Esophagus squamous epithelium (tissue), 5 donors: ENCODE measurements at places on chromosomes 13 and 19.

DNA sequence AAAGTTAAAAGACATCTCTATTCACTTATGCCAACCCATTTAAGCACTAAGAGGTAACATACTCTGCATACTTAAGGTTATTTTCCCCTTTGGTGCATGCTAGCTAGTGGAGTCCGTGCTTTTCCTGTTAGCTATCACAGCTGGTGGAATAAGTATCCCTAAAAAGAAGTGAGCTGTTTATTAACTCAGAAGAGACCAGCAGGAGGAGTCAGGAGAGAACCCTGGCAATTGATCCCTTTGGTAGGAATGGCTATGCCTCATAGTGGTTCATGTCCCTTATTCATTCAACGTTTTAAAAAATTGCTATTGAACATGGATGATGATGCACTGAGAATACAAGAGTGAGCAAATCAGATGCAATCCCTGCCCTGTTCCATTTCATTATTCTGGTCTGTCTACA is 12.4 kb upstream of the NEK5 start:
- no peak for DNase-seq

DNA sequence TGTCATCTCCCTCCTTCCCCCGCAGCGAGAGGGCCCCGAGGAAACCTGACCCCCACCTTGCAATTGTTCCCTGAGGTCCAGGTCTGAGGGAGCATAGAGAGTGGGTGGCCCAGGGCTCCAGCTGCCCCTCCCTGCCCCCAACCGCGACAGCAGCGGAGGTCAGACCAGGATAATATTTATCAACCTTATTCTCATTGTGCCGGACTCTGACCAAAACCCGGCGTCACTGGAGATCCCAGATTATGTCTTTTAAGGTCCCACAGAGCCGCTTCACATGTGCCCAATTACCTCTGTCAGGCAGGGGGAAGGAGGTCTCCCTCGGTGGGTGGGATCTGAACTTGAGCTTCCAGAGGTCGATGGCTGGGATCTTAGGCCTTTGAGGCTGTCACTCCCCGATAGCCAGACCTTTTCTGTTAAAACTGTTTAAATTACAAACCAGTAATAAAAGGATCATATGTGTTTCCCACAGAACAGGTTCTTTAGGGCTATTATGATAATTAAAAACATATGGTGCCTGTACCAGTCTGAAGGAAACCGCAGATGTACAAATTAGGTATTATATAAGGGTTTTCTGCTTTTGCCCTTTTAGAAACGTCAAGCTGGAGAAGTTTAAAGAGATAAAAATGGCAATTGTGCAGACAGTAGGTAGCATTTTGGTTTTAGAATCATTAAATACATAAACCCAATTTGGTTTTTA is 195.5 kb downstream of the ZNF536 start:
- no peak for DNase-seq

DNA sequence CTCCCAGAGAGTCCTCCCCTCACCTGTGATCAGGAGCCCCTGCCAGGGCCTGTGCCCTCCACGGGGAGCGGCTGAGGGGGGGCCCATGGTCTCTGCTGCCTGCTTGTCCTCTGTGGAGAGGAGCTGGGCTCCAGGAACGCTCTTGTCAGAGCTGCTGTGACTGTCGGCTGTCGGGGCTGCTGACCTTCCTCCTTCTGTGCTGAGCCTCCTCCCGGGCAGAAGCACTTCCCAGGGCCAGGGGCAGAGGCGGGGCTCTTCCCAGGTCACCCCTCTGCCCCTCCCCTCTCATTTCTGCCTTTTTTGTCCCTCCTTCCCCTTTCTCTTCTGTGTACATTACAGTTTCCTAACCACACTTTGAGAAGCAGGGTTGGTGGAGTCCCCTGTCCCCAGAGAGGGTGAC is at the start of gene CEACAM4:
Gene CEACAM4, minus strand, starts transcription at position 198 of the 400 bp plus-strand sequence. Its CDS starts 111 bp downstream, at position 87.
- DNase-seq, result no peak

DNA sequence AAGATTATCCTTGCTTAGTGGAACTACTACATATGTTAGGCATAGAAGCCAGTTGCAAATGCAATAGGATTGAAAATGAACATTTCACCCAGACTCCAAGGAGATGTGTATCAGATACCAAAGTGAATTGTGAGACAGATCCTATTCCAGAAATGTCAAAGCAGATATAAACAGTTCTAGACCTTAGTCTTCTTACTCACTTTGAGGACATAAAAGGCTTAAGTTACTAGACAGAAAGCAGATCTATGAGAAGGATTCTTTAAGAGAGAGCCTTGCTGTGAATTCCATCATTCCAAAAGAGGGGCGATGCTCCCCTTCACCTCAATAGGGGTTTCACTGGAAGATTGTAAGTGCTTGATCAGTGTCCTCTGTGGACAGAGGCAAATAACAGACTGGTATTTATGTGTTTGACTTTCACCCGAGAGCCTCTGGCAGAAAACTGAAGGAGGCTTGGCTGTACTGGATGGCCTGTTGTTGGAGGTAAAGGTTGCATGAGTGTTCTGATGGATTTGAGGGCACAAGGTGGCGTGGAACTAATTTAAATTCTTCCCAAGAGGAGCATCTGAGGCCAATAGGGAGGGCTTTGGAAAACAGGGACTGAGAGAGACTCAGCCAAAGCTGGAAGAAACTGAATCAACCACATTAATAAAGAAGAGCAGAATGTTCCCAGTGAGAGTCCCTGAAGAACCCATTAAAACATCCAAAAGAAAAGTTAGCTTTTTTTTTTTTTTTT is 194.8 kb downstream of the DCLK1 start:
- DNase-seq, result no peak

DNA sequence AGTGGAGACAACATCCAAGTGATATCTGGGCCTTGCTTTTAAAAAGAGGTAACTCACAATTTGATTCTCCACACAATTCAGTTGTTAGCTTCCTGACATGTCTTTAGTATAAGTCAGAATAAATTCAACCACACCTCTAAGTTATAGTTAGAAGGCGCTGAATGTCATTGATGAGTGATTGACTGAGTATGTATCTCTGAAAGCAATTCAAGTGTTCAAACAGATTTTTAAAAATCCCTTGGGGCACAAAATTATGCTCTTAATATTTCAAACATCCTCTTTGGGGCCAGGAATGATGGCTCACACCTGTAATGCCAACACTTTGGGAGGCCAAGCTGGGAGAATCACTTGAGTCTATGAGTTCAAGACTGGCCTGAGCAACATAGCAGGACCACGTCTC is 137.0 kb upstream of the PRR20A start:
- DNase-seq, result no peak

DNA sequence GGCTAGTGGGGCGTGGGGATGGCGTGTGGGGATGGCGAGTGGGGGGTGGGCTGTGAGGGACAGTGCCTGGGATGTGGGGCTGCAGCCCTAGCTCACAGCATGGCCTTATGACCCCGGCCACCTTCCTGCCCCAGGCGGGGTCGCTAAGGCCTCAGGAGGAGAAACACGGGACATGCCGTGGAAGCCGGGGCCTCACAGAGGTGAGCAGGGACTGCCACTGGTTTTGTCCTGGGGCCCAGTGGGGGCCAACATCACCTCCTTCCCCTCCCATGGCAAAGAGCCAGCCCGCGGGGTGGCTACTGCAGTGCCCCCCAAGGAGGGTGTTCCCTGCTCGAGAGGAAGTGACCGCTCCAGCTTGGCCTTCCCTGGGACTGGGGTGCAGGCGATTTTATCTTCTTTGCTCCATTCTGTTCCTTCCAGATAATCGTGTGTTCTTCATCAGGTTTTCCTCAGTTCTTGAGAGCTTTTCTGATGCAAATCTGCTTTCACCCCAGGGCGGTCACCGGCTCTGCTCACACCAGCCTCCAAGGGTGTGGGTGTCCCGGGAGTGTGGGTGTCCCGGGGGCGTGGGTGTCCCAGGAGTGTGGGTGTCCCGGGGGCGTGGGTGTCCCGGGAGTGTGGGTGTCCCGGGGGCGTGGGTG is 1.2 kb downstream of the F7 start:
- no peak for DNase-seq

DNA sequence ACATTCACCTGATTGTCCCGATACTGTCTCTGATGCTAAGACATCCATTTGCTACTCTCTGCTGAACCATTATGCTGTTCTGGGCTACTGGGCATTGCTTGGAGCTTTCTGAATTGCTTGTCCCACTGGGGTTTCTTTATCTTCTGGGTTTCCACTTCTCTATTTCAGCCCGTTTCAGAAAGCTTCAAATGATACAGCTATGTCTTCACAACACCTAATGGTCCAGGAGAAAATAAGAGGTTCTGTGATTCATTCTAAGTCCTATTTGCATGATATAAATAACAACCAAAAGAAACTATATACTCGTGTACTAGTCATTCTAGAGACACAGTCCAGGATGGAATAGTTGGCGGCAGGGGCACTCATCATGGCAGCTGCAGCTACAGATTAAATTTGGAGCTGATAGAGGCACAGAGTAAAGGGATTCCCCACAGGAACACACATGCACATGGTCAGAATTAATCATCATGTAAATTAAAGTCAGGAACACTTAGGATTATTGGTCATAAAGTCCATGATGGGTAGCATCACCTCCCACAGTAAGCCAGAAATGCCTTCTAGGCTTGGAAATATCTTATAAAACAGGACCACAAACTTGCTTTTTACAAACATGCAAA is 33.3 kb upstream of the SCEL start:
- no peak for DNase-seq

DNA sequence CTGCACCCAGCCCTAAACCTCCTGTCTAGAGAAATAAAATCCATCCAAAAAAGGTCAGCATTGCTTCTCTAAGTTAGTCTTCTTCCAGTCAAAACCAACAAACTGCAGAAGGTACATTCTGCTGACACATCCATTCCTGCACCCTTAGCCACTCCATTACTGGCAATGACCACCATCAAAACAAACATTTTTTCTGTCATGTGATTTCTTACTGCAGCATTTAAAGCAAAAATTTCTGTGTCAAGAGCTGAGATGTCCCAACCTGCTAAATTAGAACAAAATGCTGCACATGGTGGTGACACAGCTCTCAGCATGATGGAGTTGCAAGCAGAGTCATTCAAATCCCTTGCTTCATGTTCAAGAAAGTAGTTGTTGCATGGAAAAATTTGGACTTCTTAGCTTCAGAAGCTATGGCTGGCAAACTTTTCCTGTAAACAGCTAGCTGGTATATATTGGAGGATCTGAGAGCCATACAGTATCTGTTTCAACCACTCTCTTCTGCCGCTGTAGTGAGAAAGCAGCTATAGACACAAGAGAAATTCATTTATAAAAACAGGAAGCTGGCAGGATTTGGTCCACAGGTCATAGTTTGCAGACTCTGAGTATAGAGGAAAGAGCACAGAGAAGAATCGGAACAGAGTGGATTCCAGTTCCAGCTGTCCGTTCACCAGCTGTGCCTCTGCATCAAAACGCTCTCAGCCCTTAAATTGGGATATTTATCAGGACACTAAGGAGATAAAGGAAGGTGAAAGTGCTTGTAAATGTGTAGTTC is 17.4 kb downstream of the RUBCNL start:
- no peak for DNase-seq

GRCh38 chr13:32707471-32707870 is 121.2 kb downstream of the PDS5B start:
- no peak for DNase-seq

DNA sequence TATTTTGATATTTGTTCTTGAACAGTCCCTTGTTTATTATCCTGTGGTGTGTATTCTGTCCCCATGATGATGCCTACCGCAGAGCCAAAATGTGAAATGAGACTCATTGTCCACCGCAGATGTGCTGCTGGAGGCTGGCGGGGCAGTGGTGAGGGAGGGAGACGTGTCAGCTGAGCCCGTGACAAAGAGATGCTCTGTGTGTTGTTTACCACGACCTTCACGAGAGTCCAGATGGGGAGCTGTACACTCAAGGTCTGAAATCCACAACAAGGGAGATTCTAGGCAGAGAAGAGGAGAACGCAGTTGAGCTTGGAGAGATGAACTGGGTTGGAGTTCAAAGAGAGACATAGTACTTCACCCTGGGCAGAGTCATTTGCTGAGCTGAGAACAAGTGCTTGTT is 20.8 kb upstream of the AMER2 start:
- DNase-seq, result no peak

DNA sequence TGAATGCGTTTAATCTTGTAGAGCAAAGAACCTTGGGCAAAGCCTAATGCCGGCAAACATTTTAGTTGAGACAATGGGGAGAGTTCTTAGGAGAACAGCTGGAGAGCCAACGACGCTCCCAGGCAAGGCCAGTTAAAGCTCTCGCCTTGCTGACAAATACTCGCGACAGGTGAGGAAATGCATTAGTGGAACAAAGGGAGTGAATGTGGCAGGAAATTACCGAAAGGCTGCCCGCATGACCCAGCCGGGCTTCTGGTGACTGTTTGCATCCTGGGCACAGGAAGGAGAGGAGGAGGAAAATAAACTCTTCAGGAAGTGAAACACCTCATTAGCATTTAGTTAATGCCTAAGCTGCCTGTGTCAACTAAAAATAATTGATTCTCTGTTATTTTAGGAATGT is 74.6 kb downstream of the SHISA2 start:
- no peak for DNase-seq

DNA sequence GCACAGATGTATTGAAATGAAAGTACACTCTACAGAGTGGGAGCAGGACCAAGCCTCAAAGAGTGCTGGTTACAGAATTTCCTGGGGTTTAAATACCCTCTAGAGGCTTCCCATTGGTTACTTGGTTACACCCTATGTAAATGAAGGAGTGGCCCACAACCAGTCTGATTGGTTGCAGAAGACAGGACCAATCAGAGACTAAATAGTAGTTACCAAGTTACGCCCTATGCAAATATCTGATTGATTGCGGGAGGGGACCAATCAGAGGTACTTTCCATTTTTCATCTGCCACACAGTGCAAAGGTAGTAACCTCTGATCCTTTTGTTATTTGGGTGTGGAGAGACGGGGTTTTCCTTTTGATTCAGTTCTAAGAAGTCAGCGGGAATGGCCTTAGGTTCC is 5.5 kb upstream of the ZFP82 start:
- DNase-seq, result no peak

DNA sequence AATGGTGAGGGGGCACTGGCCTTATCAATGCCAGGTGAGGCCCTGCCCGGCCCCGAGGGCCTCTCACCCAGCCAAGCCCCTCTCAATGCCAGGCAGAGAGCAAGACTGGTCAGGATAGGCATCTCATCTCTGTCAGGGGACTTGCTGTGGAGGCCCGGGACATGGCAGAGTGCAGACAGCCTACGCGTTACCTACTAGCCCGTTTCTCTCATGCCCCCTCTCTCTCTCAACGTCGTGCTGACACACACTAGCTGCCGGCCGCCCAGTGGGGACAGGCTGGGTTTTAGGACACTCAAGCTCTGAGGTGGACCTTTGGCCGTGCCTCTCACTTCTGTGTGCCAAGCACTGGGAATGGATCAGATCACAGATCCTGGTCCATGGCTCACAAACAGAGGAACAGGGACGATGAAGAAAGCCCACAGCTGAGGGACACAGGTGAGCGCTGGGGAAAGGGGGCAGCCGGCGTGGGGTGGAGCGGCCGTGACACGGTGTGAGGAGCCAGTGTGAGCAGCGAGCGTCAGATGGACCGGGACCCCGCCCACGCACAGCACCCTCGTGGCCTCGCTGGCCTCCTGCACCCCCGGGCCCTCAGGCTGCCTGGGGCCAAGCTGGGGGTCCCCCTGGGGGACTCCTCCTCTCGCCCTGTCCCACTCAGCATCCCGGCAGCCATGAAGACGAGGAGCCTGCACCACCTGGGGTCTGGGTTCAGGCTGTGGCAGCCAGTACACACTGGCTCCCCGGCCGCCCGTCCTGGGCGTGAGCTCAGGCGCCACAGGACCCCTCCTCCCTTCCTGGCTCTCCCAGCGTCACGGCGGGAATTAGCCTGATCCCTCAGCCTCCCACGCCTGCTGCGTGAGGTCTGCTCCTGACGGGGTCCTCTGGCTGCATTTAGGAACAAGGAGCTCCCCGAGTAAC is 76.9 kb upstream of the C13orf46 start:
- no peak for DNase-seq

GRCh38 chr13:27966641-27967202 is 2.4 kb downstream of the CDX2 start:
- no peak for DNase-seq
